ENCODE measurements at places on chromosomes 2 and 18.

DNA sequence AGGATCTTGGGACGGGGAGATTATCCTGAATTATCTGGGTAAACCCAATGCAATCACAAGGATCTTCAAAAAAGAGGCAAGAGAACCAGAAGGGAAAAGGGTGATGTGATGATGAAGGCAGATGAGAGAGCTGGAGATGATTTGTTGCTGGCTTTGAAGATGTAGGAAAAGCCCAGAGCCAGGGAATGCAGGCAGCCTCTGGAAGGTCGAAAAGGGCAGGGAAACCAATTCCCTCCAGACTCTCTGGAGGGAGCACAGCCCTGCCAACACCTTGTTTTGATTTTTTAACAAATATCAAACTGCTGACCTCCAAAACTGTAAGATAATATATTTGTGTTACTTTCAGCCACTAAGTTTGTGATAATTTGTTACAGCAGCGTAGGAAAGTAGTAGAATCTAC is 48.9 kb upstream of the IL1R2 start:
- DNase-seq = no peak

GRCh38 chr2:231010201-231010730 is 14.3 kb downstream of the SPATA3 start:
- DNase-seq = no peak

- DNase-seq = no peak
These were observed 313.9 kb downstream of the EXOC6B start for GRCh38 chr2:72511906-72512305.

DNA sequence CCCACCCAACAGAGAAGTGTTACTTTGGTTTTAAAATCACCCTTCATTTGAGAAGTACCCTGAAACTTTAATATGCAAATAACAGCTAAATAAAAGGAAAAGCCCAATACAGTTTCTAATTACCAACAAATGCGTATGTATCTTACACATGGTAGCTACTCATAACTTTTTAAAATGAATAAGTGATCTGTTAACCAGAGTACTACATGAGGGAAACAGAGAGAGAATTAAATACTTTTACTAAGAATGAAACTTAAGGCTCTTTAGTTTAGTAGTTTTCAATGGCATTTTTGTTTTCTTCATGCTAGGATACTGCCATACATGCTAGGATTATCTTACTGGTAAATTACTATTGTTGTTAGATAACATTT is 39.1 kb upstream of the NABP1 start:
- no peak for DNase-seq

DNA sequence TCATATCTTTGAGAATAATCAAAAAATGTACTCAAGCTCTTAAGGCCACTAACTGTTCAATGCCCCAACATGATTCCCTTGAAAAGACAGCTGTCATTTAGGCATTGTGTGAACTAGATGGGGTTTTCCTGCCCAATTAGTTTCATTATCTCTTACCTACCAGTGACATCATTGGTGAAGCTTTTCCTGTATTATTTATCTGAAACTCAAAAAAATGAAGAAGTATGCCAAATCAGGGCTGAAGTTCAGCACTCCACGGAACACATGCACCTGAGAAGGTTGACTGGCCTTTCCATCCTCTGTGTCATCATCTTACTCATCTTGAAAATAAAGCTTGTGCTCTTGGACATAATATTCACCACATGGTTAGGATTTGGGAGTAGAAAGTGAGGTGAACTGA is 126.4 kb downstream of the TXNL1 start:
- no peak for DNase-seq

GRCh38 chr2:11955884-11956291 is 209.5 kb downstream of the LPIN1 start:
- no peak for DNase-seq

GRCh38 chr2:52117299-52117698 is 1085.4 kb upstream of the NRXN1 start:
- no peak for DNase-seq

- no peak for DNase-seq
These were observed 1.6 kb upstream of the PDCL3 start for GRCh38 chr2:100561191-100561590.

GRCh38 chr2:145091967-145092366 is 572.0 kb upstream of the ZEB2 start:
- DNase-seq = peak; percentile 12

DNA sequence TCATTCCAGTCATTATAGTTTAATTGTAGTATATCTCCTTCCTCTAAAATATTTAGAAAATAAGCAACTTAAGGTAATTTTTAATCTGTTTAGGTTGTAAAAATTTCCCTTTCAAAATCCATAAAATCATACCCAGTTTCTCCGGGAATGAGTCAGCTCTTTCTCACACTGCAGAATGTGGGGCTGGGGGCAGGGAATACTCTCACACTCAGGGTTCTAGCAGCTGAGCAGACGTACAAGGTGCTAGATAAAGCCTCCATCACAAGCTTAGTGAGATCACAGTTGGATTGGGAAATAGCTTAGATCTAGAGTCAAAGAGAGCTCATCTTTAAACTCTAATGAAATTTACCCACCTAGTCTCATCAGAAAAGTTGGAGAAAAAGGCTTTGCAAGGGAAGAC is 79.9 kb upstream of the FAM237A start:
- no peak for DNase-seq

DNA sequence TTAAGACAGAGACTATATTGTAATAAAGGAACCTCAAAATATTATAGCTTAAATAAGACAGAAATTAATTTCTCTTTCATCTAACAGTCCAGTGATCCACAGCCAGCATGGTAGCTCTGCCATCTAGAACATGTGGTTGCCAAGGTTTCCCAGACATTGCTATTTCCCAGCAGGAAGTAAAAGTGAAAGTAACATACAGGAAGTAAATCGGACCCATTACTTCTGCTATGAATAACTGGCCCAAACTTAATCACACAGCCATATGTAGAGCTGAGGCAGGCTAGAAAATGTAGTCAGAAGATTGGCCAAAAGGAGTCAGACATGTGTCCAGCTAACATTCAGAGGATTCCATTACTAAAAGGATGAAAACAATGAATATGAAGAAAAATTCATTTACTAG is 71.0 kb downstream of the NOL4 start:
- peak; percentile 44 for DNase-seq

DNA sequence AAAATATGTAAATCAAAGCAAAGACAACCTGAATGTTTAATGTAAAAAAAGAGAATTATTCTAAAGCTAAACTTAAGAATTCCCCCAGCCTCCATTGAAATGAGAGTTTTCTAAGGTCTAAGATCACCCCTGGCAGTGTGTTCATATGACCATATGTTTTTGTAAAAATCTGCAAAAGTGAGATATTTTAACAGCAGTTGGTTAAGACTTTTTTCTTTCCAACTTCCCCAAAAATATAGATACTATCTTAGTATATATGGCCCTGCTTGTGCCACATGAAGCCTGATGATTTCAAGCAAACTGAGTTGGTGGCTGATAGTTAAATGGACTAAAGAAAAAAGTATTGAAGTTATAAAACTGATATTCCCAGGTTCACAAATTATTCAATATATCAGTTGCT is 35.4 kb downstream of the ZNF804A start:
- no peak for DNase-seq

- DNase-seq = no peak
These were observed 407.6 kb upstream of the KCNH7 start for GRCh38 chr2:163246135-163246534.

- DNase-seq = no peak
These were observed 19.2 kb downstream of the DTNA start for GRCh38 chr18:34729264-34729663.

DNA sequence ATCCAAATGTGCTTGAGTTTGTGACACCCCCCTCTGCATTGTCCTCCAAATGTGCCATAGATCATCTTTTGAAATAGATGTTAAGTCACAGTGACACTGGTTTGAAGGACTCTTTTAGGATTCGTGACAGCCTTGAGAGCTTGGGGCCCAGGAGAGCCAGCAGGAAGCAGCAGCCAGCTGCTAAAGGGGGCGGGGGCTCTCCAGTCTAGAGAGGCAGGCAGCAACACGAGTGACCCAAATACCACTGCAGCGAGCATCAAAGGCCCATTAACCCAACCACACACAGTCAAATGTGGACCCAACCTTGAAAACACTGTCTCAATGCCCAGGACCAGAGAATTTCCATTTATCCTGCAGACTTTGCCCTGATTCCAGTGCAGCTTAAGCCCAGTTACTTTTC is 75.6 kb downstream of the ZBTB7C start:
- DNase-seq = no peak

GRCh38 chr18:79556829-79557585 is 122.6 kb upstream of the CTDP1 start:
- DNase-seq = no peak

DNA sequence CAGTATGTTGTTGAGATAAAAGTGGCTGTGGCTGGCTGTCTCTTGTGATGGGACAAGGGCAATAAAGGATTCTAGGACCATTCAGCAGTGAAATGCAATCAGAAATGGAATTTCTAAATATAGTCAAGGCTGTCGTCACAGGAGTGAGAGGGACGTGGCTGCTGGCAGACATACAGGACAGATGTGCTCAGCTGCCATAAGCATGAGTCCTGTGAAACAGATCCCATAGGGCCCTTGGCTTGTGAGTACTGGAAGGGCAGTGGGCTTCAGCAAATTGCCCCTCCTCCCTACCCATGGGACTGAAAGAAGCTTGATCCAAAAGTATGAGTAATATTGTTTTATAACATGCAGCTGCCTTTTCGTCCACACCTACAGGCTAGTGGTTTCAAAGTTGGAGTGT is 4.2 kb upstream of the CNNM3 start:
- DNase-seq = no peak

DNA sequence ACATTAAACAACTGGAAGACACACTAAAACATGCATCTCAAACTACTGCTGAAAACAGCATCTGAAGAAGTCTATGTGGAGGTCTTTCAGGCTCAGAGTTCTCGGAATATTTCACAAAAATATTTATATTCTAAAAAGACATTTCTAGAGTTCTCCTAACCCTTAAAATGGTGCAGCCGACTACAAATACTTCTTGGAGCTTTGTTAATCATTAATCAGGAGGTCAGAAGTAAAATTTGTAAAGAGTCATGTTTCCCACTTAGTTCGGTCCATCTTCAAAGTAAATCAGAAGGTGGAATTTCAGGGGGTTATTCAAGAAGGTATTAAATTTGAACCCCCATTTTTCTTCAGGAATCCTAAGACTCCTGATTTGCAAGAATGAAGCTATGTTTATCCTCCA is 72.7 kb downstream of the FAM228A start:
- no peak for DNase-seq

- peak; percentile 87 for DNase-seq
These were observed 953.5 kb downstream of the CNTNAP5 start for GRCh38 chr2:124978597-124978996.

DNA sequence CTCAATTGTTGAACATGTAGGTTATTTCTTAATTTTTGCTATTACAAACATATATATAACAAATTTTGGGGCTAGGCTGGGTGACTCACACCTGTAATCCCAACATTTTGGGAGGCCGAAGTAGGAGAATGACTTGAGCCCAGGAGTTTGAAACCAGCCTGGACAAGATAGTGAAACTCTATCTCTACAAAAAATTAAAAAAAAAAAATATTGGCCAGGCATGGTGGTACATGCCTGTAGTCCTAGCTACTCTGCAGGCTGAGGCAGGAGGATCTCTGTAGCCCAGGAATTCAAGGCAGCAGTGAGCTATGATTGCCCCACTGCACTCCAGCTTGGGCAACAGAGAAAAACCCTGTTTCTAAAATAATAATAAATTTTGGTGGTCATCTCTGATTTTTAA is 23.5 kb downstream of the SLC4A1AP start:
- no peak for DNase-seq

- no peak for DNase-seq
These were observed 194.7 kb downstream of the LTBP1 start for GRCh38 chr2:33141476-33141875.

- DNase-seq = no peak
These were observed 344.7 kb downstream of the HRH4 start for GRCh38 chr18:24805156-24805555.

- DNase-seq = no peak
These were observed 243.7 kb downstream of the NDUFA10 start for GRCh38 chr2:239781454-239781853.

GRCh38 chr2:10216677-10217488 is 85.8 kb upstream of the HPCAL1 start:
- DNase-seq = peak; percentile 14

GRCh38 chr18:22977847-22978701 is 44.9 kb downstream of the RBBP8 start:
- DNase-seq = peak; percentile 78

- DNase-seq = no peak
These were observed 13.3 kb downstream of the GAREM2 start for GRCh38 chr2:26185954-26186770.

DNA sequence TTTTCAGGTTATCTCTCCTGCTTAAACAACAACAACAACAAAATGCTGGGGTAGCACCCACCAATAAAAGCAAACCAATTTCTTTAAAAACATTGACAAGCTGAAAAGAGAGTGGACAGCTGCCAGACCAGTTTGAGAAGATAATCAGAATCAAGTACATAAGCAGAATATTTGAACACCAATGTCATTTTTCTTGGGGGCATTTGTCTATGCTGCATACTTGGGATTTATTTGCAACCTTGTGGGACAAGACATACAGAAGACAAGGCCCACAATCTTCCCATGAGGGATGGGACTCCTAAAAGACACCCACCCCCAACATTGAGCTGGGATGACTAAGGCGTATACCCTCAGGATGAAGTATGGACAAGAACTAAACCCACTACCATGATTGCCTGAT is 62.2 kb upstream of the NXPH2 start:
- DNase-seq = no peak

DNA sequence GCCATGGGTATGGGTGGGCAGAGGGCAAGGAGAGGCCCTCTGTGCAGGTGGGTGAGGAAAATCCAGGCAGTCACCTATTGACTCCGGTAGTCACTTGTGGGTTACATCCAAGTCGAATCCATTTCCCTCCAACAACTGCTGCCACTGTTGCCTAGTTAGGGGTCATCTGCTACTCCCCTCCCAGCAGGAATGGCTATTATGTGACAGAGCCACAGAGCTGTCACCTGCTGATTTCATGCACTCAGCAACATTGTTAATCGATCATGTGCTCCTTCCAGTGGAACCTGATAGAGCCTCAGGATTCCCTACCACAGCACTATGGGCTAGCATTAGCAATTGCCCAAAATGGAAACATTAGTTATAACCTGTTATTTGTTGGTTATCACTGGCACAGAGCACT is 31.4 kb downstream of the POLR1A start:
- no peak for DNase-seq

DNA sequence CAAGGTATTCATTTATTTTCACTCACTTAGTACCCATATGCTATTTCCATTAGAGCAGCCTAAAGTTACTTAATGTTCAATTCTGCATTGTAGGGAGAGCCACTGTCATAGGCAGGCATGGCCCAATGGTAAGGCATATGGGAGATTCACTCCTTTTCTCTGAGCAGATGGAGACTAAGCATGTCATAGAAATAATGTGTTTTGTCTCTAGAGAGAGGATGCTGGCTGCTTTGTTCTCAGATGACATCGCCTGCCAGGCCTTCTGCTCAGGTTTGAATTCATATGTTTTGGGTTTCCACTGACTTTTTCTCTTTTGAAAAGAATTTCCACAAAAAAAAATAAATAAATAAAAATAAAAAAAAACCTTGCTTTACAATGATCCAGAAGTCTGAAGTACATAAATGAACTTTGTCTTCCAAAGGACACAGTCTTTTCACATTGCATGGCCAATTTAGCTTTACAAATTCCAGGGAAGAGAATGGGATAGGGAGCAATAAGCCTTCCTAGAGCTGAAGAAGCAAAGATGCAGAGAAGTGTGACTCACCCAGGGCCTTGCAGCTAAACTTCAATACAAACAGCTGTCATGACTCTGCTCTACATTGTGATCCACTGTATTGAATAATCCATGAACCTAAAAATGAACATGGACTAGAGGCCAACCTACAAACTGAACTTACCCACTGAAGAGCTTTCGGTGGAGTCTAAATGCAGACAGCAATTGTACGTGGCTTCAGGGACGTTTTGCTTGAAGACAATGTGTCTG is 422.5 kb downstream of the CMPK2 start:
- no peak for DNase-seq
